Left renal cortex interstitium (tissue), 4 donors: ENCODE measurements at places on chromosomes 16 and 17. TPM values are rescaled to one million over a fixed set of nuclear protein-coding genes. Genes with fewer than 3 reads are reported as not detected.

MAF gene
- polyA plus RNA-seq, result 46.2 TPM

SLC6A4 gene
- polyA plus RNA-seq, result 0.68 TPM

PKMYT1 gene
- polyA plus RNA-seq, result 19.7 TPM

RPL27 gene
- polyA plus RNA-seq, result 1,381 TPM

GGA2 gene
- polyA plus RNA-seq, result 149 TPM

MATCAP1 gene
- 68.7 TPM for polyA plus RNA-seq

KRT28 gene
- polyA plus RNA-seq, result not detected

SPATA32 gene
- not detected for polyA plus RNA-seq

TRIM72 gene
- polyA plus RNA-seq, result 0.05 TPM

KRT16 gene
- not detected for polyA plus RNA-seq

TBC1D3K gene
- not detected for polyA plus RNA-seq

SNRNP25 gene
- 42.9 TPM for polyA plus RNA-seq

ATF7IP2 gene
- polyA plus RNA-seq, result 23.3 TPM

GALR2 gene
- polyA plus RNA-seq, result 0.88 TPM

VMO1 gene
- polyA plus RNA-seq, result 0.42 TPM

TEKT3 gene
- 1.5 TPM for polyA plus RNA-seq

SRCIN1 gene
- 5.4 TPM for polyA plus RNA-seq

PIPOX gene
- 12.6 TPM for polyA plus RNA-seq

NHERF1 gene
- polyA plus RNA-seq, result 174 TPM

HSD17B2 gene
- 12.6 TPM for polyA plus RNA-seq

CA7 gene
- polyA plus RNA-seq, result 0.49 TPM

EVPLL gene
- polyA plus RNA-seq, result not detected

SLC12A3 gene
- polyA plus RNA-seq, result 57.2 TPM

MMP28 gene
- polyA plus RNA-seq, result 2.3 TPM

KIF2B gene
- not detected for polyA plus RNA-seq

KRTAP4-3 gene
- not detected for polyA plus RNA-seq

SOST gene
- polyA plus RNA-seq, result 54.4 TPM

THAP11 gene
- 40.0 TPM for polyA plus RNA-seq

IRF8 gene
- 6.6 TPM for polyA plus RNA-seq

CAVIN1 gene
- polyA plus RNA-seq, result 85.6 TPM

CCL17 gene
- polyA plus RNA-seq, result not detected

SLX1A gene
- polyA plus RNA-seq, result 27.9 TPM

GEMIN4 gene
- 25.6 TPM for polyA plus RNA-seq

MAFG gene
- 9.8 TPM for polyA plus RNA-seq

SYNGR2 gene
- 59.7 TPM for polyA plus RNA-seq

MYH2 gene
- not detected for polyA plus RNA-seq
